ENCODE measurements at places on chromosomes 5 and 9.

GRCh38 chr9:83182071-83182470 lies 119.1 kb upstream of the RASEF start:
- H3K4me1 ChIP-seq, result no peaks in the 10 kb centered on the region
- H3K27me3 ChIP-seq, result no peaks in the 10 kb centered on the region
- no peak overlapping the region for H3K4me3 ChIP-seq
- DNase-seq, result no peak
- H3K27ac ChIP-seq, result no peak overlapping the region
- H3K36me3 ChIP-seq, result no peaks in the 10 kb centered on the region

DNA sequence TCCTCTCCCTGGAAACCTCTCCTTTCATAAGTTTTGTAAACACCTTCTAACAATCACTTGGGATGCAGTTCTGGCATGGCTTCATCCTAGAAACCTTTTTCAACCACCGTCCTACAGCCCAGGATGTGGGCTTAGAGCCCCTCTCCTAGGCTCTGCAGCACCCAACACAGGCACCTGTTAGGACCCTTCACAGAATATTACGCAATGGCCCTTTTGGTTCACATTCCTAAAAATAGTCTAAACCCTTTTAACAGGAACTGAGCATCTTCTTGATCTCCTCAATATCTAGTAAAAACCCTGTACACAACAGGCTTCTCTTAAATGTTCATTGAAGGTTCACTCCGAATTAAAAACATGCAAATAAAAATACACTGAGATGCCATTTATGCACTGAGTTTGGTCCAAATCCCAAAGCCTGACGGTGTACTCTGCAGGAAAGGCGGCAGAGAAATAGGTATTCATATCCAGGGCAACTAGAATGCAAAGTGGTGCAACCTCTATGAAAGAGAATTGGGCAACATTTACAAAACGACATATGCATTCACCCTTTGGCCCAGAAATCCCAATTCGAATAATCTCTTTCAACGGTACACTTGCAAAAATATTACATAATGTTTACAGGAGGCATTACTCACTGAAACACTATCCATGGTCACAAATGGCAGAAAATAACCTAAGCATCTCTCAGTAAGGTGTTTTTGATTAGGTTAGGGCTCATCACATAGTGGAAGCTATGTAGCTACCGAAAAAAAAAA lies 169.3 kb downstream of the SEMA5A start:
- no peak overlapping the region for H3K4me3 ChIP-seq

GRCh38 chr5:7251132-7251531 lies 144.8 kb upstream of the ADCY2 start:
- no peaks in the 10 kb centered on the region for H3K36me3 ChIP-seq
- no peaks in the 10 kb centered on the region for H3K27me3 ChIP-seq
- no peak overlapping the region for H3K27ac ChIP-seq
- H3K4me1 ChIP-seq, result no peaks in the 10 kb centered on the region

GRCh38 chr5:35832762-35833161 lies 23.9 kb upstream of the IL7R start:
- H3K27me3 ChIP-seq, result no peaks in the 10 kb centered on the region
- peaks cover 49% of the 10 kb centered on the region for H3K4me1 ChIP-seq
- no peaks in the 10 kb centered on the region for H3K36me3 ChIP-seq
- peak overlapping the region; percentile 61 for H3K27ac ChIP-seq
- H3K4me3 ChIP-seq, result no peak overlapping the region

DNA sequence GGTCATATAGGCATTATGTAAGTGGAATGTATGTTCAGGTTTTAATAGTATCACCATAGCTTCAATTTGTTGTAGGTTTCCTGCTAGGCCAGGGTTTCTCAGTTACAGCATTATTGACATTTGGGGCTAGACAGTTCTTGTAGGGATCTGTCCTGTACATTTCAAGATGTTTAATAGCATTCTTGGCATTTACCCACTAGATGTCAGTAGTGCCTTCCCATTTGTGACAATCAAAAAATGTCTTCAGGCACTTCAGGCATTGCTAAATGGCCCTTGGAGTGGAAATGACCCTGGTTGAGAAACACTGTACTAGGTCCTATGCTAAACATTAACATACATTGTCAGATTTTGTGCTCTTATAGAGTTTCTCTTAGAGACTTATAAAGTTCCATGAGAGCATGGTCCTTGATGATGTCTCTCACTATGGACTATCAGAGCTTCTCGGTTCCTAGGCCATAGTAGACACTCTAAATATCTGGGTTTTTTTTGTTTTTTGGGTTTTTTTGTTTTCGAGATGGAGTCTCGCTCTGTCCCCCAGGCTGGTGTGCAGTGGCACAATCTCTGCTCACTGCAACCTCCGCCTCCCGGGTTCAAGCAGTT lies 1.4 kb downstream of the KIF20A start:
- peaks cover 4% of the 10 kb centered on the region for H3K36me3 ChIP-seq
- peaks cover 27% of the 10 kb centered on the region for H3K4me1 ChIP-seq
- no peak for DNase-seq

GRCh38 chr5:81005708-81006107 lies 45.5 kb downstream of the RASGRF2 start:
- H3K36me3 ChIP-seq, result no peaks in the 10 kb centered on the region
- H3K27me3 ChIP-seq, result no peaks in the 10 kb centered on the region
- peaks cover 63% of the 10 kb centered on the region for H3K4me1 ChIP-seq
- no peak overlapping the region for H3K4me3 ChIP-seq
- DNase-seq, result no peak

- peaks cover 32% of the 10 kb centered on the region for H3K4me1 ChIP-seq
- DNase-seq, result no peak
- no peaks in the 10 kb centered on the region for H3K27me3 ChIP-seq
- H3K27ac ChIP-seq, result peak overlapping the region; percentile 18
- H3K4me3 ChIP-seq, result no peak overlapping the region
- H3K36me3 ChIP-seq, result no peaks in the 10 kb centered on the region
Observed at GRCh38 chr5:54743581-54743980, 226.0 kb downstream of the SNX18 start.

DNA sequence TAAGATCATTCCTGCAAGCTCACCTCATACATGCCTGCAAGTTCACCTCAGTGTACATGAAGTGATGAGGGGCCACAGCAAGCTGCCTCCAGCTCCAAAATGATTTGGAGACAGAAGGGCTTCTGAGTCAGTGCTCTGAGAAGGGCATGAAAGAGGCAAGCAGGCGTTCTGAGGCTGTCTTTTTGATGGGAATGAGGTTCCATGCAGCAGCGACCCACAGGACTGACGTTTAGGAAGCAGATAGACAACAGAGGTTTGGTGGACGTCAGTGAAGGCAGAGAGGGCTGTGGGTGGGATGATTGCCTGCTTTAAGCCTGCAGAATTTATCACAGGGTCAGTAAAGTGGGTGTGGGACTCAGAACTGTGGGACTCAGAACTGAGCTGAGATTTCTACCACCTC lies 8.9 kb upstream of the SMIM32 start:
- no peaks in the 10 kb centered on the region for H3K36me3 ChIP-seq
- H3K4me3 ChIP-seq, result no peak overlapping the region
- DNase-seq, result no peak

GRCh38 chr9:116156621-116157314 lies 3.2 kb downstream of the PAPPA start:
- DNase-seq, result no peak
- H3K36me3 ChIP-seq, result no peaks in the 10 kb centered on the region
- no peak overlapping the region for H3K27ac ChIP-seq

DNA sequence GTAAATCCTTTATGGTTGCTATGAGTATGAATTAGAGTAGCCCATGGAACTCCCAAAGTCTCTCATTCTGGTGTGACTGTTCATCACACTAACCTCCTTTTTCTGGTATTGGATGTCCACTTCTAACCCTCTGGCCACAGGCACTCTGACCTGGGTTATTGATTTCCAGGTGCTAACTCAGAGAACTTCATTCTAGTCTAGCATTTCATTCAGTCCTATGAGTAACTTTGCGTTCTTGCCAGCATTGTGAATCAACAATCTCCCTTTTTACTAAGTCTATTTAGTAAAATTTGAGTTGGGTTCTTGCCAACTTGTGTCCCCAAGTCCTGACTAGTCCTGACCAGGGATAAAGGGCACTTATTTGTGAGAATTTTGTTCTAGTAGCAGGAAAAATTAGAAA lies 103.5 kb downstream of the SNX18 start:
- H3K4me3 ChIP-seq, result no peak overlapping the region
- no peaks in the 10 kb centered on the region for H3K36me3 ChIP-seq
- H3K27ac ChIP-seq, result no peak overlapping the region
- no peaks in the 10 kb centered on the region for H3K27me3 ChIP-seq
- peaks cover 5% of the 10 kb centered on the region for H3K4me1 ChIP-seq

DNA sequence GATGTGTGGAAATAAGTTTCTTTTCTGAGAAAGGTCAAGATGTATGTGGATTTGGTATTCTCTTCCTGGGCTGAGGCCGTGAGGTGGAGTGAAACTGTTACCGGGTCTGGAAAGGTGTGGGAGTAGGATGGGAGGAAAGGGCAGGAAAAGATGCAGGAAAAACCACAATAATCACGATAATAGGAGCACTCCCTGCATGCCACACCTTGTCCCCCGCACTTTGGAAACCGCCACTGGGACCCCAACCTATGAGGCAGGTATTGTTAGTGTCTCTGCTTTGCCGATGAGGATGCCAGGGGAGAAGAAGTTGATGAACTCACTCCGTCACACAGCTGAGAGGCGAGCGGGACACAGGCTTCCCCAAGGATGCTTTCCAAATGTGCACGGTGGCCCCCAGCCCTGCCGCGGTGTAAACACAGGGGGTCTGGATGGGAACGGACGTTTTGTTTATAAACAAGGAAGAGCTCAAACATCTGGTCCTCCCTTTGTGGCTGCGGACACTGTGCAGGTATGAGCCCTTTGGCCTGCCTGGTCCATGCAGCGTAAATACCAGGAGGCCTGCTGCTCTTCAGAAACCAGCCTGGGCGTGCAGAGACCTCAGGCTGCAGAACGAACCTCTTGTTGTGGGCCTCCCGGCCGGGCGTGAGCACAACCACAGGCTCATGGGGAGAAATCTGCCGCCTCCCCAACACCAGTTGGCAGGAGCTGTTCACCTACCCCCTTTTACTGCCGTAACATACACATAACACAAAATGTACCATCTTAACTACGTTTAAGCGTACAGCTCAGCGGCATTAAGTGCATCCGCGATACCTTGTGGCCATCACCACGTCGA lies 126.7 kb downstream of the COL23A1 start:
- H3K27me3 ChIP-seq, result no peaks in the 10 kb centered on the region
- DNase-seq, result no peak
- no peaks in the 10 kb centered on the region for H3K4me1 ChIP-seq
- no peaks in the 10 kb centered on the region for H3K36me3 ChIP-seq
- H3K27ac ChIP-seq, result no peak overlapping the region

- no peak for DNase-seq
- H3K4me3 ChIP-seq, result no peak overlapping the region
- H3K27me3 ChIP-seq, result no peaks in the 10 kb centered on the region
- H3K36me3 ChIP-seq, result no peaks in the 10 kb centered on the region
- H3K4me1 ChIP-seq, result no peaks in the 10 kb centered on the region
- no peak overlapping the region for H3K27ac ChIP-seq
Observed at GRCh38 chr9:26745111-26745510, 147.5 kb downstream of the CAAP1 start.

- no peak overlapping the region for H3K4me3 ChIP-seq
- no peak overlapping the region for H3K27ac ChIP-seq
- DNase-seq, result no peak
- H3K4me1 ChIP-seq, result no peaks in the 10 kb centered on the region
- no peaks in the 10 kb centered on the region for H3K27me3 ChIP-seq
Observed at GRCh38 chr5:156715287-156715686, 134.8 kb upstream of the PPP1R2B start.

DNA sequence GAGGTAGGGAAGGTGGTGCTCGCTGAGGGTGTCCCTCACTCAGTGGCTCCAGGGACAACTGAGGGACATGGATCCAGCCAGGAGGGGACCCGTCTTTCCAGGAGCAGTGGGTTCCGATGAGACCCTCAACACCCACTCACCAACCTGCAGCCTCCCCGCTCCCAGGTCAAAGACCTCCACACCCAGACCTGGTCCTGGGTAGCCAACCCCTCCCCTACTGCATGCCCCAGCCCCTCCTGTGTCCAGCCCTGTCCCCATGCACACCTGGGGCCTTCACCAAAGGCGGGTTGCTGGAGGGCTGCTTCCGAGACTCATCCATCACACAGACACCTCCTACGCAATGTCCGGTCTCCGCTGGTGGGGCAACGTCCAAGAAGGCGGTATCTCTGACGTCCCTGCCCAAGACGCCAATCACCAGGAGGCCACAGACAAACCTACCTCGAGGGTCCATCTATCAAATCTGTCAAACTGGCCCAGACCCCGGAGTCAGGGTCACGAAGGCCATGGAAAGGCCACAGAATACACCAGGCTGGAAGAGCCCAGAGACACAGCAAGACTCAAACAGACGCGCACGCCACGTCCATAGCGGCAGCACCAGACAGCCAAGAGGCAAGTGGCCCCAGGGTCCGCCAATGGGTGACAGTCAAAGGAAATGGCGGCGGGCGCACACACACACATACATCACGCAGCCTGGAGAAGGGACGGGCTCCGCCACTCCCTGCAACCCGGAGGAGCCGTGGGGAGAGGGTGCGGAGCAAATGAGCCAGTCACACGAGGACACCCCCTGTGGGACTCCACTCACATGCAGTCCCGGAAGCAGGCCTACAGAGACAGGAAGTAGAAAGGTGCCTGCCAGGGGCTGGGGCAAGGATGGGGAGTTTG lies 10.8 kb downstream of the NACC2 start:
- H3K27ac ChIP-seq, result no peak overlapping the region
- no peaks in the 10 kb centered on the region for H3K36me3 ChIP-seq
- DNase-seq, result no peak
- no peaks in the 10 kb centered on the region for H3K27me3 ChIP-seq
- H3K4me1 ChIP-seq, result peaks cover 34% of the 10 kb centered on the region
- no peak overlapping the region for H3K4me3 ChIP-seq

DNA sequence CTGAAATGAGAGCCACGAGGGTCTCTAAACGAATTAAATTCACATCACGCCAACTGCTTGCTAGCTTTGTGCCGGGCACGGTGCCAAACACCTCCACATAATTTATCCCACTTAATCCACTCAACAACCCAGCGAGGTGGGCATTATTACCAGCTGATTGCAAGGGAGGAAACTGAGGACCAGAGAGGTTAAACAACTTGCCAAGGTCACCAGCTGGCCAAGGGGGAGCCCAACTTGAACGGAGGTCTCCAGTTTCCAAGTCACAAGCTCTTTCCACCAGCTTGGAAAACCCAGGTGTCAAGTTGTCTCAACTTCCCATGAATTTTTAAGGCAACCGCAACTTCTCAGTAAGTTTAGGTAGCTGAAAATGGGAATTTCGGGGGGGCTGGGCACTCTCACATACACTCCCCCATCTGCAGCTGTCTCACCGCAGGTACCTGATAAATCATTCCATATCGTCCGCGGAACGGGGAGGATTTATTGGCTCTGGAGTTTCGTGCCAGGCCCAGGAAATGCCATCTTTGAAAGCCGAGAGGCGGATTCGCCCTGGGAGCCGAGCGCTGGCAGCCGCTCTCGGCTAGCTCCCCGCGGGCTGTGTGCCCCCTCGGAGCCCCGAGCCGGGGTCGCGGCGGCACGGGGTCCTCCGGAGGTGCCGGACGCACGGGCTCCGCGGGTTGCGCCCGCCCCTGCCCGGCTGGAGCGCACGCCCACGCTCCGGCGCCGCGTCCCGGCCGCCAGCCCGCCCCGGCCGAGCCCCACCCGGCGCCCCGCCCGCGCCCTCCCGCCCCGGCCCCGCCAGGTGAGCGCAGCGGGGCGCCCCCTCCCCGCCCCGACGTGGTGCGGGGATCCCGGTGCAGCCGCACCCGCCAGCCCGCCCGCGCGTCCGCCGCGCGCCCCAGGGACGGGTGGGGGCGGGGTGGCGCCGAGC lies 617 bp downstream of the PTPN3 start:
- no peaks in the 10 kb centered on the region for H3K4me1 ChIP-seq
- H3K27ac ChIP-seq, result no peak overlapping the region
- peaks cover 17% of the 10 kb centered on the region for H3K27me3 ChIP-seq

All from CD4-positive, alpha-beta T cell (primary cell).